ENCODE measurements at places on chromosomes 3 and 15.

DNA sequence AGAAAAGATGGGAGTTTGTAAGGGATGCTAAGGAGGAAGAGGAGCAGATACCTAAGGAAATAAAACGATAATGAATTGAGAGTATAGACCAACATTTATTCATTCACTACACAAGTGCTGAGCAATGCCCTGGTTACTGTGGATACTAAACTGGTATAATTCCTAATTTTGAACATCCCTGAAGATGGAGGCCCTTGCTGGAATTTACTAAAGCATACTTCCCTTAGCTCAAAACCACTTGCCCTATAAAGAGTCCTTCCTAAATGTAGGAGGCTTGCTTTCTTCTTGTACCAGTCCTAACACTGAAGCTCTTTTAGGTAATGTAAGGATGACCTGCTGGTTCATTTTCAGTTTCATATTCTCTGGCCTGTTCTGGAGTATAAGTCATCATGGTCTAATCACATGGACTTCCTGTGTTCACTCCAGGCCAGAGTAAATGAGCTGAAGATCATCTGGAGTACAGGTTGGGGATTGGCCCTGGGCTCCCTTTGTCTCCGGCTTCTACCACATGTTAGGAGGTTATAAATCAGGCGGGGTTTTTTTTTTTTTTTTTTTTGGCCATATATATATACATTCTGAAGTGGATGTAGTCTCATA, 40.1 kb upstream of the MTMR10 start:
- no peak for DNase-seq

DNA sequence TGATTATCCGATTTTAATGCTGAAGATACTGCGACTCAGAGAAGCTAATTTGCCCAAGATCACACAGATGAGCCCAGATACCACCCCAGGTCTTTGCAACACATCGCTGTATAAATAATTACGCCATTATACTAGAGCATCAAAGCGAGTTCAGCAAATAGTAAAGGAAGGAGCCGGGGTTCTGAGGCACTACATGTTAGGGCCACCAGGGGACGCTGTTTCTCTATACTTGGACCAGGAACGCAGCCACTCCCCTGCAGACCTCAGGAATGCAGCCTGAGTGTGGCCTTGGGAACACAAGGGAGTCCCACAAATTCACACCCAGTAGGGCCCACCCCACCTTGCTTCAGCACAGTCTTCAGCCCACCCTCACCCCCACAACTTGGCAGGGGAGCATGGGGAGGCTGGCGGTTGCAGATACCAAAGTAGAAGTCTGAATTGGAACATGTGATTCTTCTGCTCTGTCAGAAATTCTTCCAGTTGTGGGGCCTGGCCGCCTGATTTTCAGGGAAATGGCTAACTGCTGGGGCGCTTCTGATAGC, 57.8 kb upstream of the RYK start:
- peak; percentile 74 for DNase-seq

- DNase-seq, result no peak
These were observed 157.6 kb downstream of the KLF13 start for GRCh38 chr15:31483986-31484951.

GRCh38 chr3:64460877-64461276, 226.9 kb downstream of the ADAMTS9 start:
- DNase-seq, result peak; percentile 65

GRCh38 chr15:79736435-79737000, 160.3 kb downstream of the MTHFS start:
- DNase-seq, result no peak

DNA sequence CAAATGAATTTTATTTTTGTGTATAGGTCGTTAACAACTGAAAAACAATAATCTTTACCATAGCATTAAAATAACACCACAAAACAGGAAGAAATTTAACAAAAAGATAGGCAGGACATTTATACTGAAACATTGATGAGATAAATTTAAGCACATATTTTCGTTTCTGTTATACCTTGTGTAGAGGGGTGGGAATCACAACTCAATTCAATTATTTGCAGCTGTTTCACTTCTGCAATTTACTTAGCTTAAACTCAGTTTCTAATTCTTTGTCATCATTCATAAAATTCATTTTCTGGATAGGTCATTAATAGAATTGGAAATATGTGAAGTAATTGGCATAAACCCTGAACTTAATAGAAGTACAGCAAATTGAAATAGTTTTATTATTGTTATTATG, 42.3 kb downstream of the TP63 start:
- DNase-seq, result no peak

- no peak for DNase-seq
These were observed 2.0 kb downstream of the SMC4 start for GRCh38 chr3:160401291-160402095.

DNA sequence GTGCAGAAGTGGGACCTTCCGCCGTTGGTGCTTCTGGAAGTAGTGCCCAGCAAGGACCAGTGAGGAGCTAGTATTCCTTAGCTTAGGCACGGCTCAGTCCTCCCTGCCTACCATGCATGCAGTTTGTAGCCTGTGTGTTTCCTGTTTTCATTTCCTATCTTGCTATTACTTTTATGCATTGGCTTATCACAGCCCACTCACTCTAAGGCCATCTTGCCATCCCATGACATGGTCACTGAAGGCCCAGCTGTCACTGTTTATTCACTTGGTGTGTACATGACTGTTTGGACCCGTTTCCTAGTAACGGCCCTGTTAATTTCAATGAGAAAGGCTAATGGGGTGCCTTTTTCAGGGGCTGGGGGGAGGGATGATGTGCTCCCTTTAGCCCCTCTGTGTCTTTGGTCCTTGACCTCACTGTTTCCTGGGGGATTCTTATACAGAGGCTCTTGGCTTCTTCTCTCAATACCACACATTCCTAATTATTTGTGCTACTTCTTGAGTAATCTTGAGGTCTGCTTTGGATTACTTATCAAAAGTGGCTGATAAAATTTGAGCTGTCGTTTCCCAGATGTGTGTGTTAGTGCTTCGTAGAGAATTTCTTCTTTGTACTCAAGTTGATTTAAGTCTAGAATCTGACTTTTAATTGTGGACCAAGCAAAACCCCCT, 24.5 kb upstream of the TRAK1 start:
- DNase-seq, result no peak

DNA sequence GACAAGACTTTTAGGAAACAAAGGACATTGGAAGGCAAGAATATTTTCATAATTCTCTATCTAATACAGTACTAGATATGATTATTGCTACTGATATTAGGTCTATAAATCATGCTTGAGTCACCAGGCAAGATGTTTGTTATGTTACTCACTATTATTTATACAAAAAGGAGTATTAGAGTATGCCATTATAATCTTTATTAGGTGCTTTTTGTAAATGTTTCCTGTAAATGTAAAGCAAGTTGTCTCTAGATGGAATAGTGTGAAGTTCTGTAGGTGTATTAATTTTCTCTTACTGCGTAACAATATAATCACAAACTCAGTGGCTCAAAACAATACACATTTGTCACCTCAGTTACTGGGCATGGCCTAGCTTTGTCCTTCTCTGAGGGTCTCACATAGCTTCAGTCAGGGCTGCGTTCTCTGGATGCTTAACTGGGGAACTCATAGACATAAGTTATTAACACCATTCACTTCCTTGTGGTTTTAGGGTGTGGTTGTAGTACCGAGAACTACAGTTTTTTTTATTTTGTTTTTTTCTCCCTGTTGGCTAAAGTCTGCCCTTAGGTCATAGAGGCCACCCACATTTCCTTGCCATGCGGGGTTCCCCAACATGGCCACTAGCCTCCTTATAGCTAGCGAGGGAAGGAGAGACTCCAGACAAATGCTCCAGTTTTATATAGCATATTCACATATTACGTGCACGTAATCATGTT, 20.3 kb upstream of the MAP3K13 start:
- no peak for DNase-seq

DNA sequence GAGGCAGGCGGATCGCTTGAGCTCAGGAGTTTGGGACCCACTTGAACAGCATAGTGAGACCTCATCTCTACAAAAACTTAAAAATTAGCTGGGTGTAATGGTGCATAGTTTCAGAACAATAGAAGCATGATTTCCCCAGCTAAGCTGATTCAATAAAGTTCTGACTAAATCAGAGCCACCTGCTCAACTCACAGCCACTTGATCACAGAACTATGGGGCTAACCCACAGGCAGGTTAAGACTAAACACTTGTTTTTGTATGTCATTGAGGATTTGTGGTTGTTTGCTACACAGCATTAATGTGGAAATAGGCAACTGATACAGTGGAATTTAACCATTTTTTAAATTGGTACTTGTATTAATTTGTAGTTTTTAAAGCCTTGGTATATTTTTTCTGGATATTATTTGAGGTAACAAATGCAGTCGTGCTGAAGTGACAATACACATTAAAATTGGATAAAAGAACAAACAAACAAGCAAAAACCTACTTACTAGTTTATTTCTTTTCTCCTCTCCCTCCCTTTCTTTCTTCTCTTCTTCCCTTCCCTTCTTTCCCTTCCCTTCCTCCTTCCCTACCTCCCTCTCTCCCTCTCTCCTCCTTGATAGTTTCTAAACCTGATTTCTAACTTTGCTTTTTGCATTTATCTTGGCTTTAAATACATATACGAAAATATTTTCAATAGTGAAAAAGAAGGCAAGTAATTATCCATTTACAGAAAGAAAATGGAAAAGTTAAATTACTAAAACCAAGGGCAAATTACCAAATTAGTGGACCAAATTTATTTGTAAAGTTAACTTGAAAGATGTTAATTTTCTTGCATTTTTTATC, 32.1 kb downstream of the OXSM start:
- DNase-seq, result no peak

DNA sequence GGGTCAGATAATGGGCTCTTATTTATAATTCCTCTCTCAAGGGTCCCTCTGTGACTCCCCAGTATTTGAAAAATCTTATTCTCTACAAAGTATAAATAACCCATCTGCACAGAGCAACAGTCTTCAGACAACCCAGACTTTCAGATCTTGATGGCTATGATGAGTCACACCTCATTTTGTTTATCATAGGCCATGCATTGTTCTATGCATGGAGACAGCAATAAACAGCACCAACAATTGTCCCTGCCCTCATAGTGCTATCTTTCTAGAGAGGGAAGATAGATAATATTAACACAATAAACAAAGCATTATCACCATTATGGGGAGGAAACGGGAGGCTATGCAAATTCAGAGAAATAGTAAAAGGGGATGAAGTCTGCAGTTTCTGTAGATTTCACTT, 13.4 kb downstream of the FHIT start:
- DNase-seq, result no peak

- no peak for DNase-seq
These were observed 54.1 kb upstream of the HES1 start for GRCh38 chr3:194081826-194082225.

DNA sequence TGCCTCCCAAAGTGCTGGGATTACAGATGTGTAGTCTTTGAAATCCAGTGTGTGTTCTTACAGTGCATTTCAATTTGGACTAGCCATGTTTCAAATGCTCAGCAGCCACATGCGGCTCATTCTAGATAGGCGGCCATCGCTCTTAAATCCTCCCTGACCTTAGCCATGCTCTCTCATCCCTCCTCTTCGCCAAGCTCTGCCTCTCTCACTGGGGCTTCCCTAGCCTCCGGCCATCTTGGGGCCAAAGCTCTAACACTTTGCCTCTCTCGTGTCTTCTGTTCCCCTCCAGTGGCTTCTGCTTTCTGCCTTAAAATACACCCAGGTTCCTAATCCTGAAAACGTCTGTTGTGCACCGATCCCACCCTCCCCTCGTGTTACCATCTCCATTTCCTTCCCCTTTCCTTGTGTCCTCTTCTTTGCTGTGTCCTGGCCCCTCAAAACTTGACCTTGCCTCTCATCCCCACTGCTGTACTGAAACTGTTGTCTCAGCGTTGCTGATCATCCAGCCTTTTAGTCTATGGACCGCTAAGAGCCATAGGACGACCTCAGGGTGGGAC, 1.4 kb upstream of the GHRL start:
- no peak for DNase-seq

DNA sequence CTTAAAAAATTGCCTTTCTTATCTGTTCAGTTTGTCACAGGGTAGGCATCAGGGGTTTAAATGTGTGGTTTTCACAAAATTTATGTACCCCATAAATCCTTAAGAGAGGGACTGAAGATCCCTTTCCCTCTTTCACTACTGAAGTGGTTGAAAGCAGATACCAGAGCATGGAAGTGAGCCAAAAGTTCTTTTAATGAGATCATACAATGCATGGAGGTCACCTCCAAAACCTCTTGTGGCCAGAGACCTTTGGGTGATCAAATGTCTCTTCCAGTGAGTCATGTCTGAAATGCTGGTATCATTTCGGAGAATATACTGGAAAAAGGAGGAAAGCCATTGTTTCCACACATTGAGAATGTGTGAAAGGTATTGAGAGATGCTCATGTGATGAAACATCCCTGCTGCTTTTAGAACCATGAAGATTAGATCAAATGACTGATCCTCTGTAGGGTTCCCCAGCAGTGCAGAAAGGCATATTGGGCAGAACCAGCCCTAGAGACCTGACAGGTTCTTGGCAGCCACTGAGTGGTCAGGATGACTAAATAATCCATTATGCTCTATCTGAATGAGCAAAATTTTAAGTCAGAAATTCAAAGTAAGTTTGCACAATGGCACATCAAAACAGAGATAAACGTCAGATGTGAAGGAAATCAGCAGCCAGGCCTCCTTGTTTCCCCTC, 165.8 kb upstream of the SLC2A2 start:
- peak; percentile 81 for DNase-seq

GRCh38 chr3:12420393-12420792, 63.9 kb upstream of the TSEN2 start:
- DNase-seq, result no peak

DNA sequence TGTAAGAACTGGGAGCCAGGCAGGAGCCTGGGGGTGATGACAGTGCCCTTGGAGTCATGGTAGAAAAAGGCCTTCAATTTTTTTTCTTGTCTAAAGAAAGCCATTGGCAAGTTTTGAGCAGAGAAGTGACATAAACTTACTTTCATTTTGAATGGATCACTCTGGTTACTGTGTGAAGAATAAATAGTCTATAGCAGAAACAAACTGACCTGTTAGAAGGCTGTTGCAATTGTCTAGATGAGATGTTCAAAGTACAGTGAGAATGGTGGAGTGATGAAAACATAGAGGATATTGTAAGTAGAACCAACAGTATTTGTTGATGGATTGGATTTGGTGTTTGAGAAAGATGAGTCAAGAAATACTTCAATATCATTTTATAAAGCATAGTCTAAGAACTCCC, 439.9 kb downstream of the TBL1XR1 start:
- DNase-seq, result no peak

DNA sequence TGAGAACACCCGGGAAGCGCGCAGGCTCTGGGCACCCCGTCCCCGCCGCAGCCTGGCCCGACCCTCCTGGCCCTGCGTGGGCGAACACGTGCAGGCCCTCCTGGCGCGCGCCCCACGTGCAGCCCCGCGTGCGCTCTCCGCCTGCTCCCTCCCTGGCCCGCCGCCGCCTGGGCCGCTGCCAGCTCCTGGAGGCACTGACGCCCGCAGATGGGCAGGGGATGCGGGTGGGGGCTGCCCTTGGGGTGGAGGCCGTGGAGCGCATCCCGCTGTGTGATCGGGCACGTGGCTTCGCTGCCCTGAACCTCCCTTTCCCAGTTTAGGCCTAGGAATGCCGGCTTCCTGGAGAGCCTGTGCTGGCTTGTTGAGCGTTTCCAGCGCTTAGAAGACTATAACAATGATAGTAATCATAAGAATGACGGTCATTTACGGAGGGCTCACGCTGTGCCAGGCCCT, 104.6 kb upstream of the SLC6A6 start:
- no peak for DNase-seq

- no peak for DNase-seq
These were observed 334.5 kb upstream of the UMPS start for GRCh38 chr3:124395584-124396338.

Measured in astrocyte of the cerebellum (primary cell).